Mucosa of gallbladder (tissue), 1 donor: ENCODE measurements at places on chromosomes 3 and 15. TPM values are rescaled to one million over a fixed set of nuclear protein-coding genes. Genes with fewer than 3 reads are reported as not detected.

KIF15 gene
- 1.7 TPM for total RNA-seq

CPNE9 gene
- total RNA-seq = 0.37 TPM

LINGO1 gene
- total RNA-seq = 2.3 TPM

PIGZ gene
- 7.5 TPM for total RNA-seq

SLC28A2 gene
- 86.6 TPM for total RNA-seq

ADCY5 gene
- 25.8 TPM for total RNA-seq

CYP8B1 gene
- total RNA-seq = 2.8 TPM

CPN2 gene
- total RNA-seq = 0.12 TPM

SYNM gene
- total RNA-seq = 167 TPM

GOLGA8K gene
- total RNA-seq = 0.66 TPM

CLDN11 gene
- total RNA-seq = 36.7 TPM

SLC27A2 gene
- total RNA-seq = 22.9 TPM

MYLK gene
- total RNA-seq = 671 TPM

SGO1 gene
- 0.83 TPM for total RNA-seq

GRM7 gene
- total RNA-seq = 0.37 TPM

OR5H15 gene
- total RNA-seq = not detected

PSTPIP1 gene
- 16.3 TPM for total RNA-seq
